ENCODE measurements at places on chromosomes 3 and 15.

DNA sequence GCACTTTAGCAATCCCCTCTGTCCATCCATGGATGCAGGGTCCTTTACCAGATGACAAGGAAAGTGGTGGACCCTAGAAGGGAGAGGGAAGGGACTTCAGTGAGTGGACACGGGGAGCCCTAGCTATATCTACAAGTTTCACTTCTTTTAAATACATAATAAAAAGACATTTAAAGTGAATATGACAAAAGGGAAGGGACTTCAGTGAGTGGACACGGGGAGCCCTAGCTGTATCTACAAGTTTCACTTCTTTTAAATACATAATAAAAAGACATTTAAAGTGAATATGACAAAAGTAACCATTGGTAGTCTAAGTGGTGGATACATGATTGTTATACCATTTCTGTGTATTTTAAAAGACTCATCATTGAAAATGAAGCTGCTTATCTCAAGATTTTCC lies 81.9 kb upstream of the HES1 start:
- no peak for DNase-seq

GRCh38 chr3:27115352-27115751 lies 253.8 kb downstream of the NEK10 start:
- DNase-seq = no peak

- no peak for DNase-seq
Observed at GRCh38 chr3:156782921-156783320, 43.2 kb upstream of the LEKR1 start.

- no peak for DNase-seq
Observed at GRCh38 chr3:128195802-128196201, 42.5 kb downstream of the EEFSEC start.

DNA sequence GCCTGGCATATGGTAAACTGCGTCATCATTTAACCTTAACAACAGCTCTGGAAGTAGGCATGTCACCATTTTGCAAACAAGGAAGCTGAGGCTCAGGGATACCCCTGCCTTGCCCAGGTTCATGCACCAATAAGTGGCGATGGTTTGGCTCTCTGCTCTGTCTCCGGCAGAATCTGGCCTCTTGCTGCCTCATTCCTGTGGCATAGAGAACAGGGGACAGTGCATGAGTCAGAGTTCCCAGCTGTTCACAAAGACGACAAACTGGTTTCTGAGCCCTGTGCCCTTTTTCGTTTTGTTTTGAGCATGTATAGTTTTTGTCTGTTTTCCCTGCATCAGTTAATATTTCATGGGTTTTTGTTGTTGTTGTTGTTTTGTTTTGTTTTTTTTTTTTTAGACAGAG lies 236.8 kb downstream of the OPA1 start:
- no peak for DNase-seq

DNA sequence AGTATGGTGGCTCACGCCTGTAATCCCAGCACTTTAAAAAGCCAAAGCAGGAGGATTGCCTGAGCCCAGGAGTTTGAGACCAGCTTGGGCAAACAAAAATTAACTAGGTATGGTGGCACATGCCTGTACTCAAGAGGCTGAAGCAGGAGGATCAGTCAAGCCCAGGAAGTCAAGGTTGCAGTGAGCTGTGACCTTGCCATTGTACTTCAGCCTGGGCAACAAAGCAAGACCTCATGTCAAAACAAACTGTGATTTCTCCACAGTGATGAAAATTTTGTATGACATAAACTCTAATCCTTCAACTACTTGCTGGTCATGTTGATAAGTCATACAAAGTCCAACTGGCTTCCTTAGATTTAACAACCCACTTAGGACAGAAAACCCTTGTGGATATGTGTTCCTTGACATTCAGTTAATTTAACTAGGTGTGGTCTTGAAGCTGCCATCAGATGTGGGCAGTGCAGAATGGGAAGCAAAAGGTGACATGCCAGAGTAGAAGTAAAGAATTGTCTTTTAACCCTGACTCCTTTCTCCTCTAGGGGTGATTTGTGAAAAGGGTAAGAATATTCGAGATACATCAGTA lies 263.3 kb downstream of the PTPRG start:
- DNase-seq = no peak

DNA sequence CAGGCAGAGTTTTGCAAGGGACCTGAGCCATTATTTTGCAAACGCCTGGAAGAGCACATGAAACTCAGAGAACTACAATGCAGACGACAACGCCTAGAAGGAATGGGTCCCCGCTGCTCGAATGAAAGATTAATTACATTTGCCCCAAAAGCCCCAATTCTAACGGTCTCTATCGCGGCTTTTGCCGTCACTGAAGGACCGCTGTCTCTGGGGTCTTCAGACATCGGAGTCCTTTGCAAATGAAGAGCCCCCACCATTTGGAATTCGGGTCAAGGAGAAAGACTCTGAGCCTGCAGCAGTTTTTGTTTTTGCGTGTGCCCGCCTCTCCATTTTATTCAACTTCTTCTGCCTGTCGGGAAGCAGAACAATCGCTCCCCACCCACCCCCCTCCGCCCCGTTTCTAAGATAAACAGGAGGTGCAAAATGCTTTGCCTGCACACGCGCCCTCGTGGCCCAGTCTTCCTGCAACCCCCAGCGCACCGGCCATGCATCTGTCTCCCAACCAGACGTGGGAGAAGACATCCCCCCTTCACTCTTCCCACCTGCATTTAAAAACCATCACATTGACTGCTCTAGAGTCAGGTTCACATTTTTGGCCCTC lies 13.5 kb downstream of the SOX2 start:
- DNase-seq = no peak

GRCh38 chr3:171465763-171466162 lies 5.6 kb upstream of the TNIK start:
- no peak for DNase-seq

DNA sequence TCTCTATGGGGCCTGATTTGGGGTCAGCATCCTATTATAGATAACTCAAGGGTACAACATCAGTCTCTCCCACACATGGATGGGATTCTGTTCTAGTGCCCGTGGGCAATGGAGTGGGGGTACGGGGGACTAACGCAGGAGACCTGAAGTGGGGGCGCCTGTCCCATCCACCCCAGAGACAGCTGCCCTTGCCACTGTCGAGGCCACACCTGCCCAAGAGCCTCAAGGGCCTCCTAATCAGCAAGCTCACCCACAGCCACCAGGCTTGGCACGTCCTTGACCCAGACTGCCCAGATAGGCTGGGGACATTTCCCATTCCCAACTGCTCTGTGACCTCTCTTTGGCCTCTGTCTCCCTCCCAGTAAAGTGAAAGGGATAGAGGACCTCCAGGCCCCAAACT lies 8.5 kb upstream of the ISLR2 start:
- DNase-seq = no peak

DNA sequence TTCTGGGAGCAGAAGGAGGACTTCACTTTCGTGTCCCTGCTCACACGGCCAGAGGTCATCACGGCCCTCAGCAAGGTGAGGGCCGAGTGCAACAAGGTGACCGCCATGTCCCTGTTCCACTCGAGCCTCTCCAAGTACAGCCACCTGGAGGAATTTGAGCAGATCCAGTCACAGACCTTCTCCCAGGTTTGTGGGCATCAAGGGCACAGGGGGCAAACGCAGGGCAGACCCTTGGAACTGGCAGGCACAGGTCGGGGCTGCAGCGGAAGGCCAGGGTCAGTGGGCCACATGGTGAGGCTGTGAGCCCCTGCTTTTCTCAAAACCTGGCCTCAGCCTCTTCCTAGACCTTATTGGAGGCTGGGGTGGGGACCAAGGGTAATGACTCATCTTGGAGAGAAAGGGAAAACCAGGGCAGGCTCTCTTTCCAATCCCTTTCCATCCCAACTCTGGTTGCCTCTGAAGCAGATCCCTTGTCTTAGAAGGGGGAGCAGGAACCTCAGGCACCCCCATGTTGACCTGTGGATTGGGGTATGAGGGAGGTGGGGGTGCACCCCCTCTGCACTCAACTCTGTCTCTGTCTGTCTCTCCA lies 29.5 kb downstream of the DNAH1 start:
- DNase-seq = no peak

DNA sequence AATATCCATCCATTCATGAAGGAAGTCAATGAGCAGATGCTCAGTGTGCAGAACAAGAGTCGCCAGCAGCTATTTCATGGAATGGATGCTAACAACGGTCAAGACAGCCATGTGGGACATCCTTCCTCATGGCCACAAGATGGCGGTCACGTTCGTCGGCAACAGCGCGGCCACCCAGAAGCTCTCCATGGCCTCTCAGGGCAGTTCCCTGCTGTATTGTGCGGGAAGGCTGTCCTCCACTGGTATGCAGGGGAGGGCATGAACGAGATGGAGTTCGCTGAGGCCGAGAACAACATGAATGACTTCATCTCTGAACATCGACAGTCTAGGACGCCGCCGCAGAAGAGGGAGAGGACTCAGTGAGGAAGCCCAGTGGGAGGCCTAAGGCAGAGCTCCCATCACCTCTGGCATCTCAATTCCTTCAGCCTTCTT lies 208.3 kb downstream of the TJP1 start:
- DNase-seq = no peak

DNA sequence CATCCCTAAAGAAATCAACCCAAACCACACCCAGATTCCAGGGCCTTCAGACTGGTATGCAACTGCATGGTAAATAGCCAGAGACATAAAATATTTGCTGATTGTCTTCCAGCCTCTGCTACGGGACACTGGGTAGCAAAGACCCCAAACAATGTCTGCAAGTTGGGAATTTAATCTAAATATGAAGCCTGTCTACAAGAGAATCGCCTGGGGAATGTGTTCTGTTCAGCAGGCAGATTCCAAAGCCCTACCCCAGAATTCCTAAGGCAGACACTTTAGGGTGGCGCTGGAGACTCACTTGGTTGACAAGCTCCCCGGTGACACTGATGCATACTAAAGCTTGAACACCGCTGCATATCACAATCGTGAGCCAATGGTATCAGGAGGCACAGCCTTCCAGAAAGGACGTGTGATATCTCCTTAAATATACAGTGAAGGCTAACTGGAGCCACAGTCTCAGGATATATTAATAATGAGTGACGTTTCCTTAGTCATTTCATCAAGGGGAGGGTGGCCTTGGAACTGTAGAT lies 684.1 kb downstream of the NTRK3 start:
- no peak for DNase-seq

DNA sequence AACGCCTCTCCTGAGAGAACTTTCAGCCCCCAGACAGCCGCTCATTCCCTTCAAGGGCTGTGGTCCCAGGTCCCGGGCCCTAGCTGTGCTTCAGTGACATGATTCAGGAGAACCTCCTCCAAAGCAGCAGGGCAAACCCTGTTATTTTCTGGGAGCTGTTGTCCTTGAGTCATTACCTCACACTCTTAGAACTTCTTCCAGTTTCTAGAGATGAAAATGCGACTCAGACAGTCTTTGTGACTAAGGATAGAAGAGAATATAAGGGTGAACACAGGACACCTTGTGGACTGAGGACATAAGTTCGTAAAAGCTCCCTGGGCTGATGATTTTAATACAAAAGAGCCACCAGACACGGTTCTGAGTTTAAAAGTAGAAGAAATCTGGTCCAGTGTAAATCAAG lies 203.8 kb downstream of the RORA start:
- DNase-seq = no peak

GRCh38 chr3:99319961-99320360 lies 318.4 kb upstream of the COL8A1 start:
- DNase-seq = no peak

- no peak for DNase-seq
Observed at GRCh38 chr3:57841818-57842217, 85.7 kb downstream of the SLMAP start.

GRCh38 chr15:91849749-91850161 lies 3.8 kb upstream of the SLCO3A1 start:
- no peak for DNase-seq

GRCh38 chr15:45855210-45855906 lies 220.5 kb downstream of the SQOR start:
- DNase-seq = no peak

GRCh38 chr3:122493296-122493695 lies 21.4 kb downstream of the KPNA1 start:
- DNase-seq = no peak

DNA sequence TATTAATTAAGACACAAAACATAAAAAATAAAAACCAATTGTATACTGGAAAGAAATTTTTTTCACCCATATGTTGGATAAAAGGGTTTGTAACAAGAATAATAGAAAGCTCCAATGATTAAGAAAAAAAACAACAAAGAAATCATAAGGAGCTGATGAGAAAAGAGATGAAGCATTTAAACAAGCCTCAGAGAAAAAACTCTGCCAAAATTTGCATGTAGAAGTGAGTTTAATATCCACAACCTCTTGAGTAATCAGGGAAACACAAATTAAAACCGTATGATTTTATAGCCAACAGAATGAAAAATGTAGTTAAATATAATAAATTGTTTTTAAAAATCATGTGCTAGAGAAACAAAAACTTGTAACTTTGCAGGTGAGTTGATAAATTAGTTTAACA lies 192.9 kb downstream of the BCHE start:
- DNase-seq = no peak

- DNase-seq = no peak
Observed at GRCh38 chr15:74402873-74403587, 30.7 kb downstream of the SEMA7A start.

Data from glutamatergic neuron (in vitro differentiated cells).